ENCODE measurements at places on chromosomes 4 and X.

DNA sequence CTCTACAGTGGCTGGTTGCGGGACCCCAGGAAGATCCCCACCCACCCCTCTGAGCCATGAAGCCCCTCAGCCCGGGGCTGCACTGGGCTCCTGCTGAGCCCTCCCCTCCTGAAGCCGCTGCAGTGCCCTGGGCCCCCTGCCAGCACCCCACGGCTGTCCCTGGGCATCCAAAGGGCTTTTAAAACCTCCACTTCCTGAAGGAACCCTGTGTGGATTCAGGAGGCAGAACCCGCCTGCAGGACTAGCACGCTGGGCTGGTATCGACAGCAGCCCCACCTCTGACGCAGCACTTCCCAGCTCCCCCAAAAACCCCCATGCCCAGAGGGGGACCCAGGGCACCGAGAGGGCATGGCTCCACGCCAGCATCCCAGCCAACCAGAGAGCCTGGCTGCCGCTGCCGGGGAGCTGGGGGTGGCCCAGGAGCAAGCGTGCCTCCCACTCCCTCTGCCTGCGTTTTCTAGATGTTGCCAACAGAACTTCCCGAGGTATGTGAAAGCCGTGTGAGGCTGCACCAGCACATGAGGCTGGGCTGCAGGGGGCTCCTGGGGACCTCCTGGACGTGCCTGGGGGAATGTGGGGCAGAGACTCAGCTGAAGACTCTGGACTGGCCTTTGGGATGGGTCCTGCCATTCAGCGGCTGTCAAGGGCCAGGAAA is 6.3 kb downstream of the MXD4 start:
- no peak for DNase-seq

- no peak for DNase-seq
Measured at GRCh38 chr4:13323921-13324320, 160.2 kb downstream of the RAB28 start.

DNA sequence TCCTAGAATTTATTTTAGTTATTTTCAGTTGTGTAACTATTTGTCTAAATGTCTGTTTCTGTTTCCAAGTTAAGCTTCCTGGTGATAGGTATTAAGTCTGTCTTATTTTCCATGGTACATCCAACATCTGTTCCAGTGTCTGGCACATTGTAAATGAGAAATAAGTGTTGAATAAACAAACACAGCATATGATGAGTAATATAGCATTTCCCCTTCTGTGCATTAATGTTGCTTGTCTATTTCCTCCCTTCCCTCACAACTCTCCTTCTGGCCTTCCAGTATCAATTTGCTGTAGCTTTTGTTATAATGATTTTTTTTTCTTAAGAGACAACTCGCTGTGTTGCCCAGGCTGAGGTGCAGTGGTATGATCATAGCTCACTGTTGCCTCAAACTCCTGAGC is 36.1 kb downstream of the COPS4 start:
- DNase-seq: peak; percentile 34

DNA sequence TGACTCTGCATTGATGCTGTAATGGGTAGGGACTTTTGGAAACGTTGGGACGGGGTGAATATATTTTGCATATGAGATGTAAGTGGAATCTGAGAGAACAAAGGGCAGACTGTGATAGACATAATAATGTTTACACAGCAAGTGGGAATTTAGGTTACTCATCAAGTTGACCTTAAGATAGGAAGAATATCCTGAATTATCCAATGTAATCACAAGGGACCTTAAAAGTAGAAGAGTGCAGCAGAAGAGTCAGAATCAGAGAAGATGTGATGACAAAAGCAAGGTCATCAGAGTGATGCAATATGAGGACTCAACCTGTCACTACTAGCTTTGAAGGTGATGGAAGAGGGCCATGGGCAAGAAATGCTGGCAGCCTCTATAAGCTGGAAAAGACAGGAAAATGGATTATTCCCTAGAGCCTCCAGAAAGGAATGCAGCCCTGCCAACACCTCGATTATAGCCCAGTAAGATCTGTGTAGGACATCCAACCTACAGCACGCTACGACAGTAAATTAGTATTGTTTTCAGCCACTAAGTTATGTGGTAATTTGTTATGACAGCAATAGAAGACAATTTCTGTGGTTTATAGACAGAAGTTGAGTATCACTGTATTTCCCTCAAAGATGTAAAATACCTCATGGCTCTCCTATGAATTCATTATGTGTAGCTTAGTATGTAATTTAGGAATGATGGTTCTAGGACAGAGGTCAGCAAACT is 26.4 kb downstream of the MORC4 start:
- no peak for DNase-seq

- DNase-seq: no peak
Measured at GRCh38 chr4:140057701-140058100, 96.3 kb downstream of the MAML3 start.

- DNase-seq: no peak
Measured at GRCh38 chr4:101265816-101266172, 81.5 kb downstream of the PPP3CA start.

- DNase-seq: no peak
Measured at GRCh38 chrX:30655991-30656390, 2.8 kb downstream of the GK start.

GRCh38 chrX:31209005-31209628 is 137.3 kb upstream of the FTHL17 start:
- no peak for DNase-seq

- no peak for DNase-seq
Measured at GRCh38 chrX:6768881-6769280, 234.0 kb upstream of the VCX3A start.

DNA sequence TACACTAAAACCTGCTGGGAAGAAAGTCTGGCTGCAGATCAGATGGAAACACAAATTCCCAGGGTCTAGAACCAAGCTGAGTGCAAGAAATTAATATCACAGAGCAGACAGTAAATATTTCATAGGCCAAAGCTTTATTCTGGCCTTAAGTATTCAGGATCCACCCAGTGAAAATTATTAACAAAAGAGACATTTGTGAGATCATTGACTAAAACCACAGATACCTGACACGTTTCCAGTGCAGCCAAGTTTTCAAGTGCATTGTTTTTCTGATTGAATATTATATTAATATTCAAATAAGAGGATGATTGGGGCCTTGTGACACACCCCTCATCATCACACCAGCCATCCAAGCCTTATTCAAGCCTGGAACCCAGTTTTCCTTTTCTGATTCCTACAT is 10.3 kb downstream of the ELOVL6 start:
- DNase-seq: no peak

DNA sequence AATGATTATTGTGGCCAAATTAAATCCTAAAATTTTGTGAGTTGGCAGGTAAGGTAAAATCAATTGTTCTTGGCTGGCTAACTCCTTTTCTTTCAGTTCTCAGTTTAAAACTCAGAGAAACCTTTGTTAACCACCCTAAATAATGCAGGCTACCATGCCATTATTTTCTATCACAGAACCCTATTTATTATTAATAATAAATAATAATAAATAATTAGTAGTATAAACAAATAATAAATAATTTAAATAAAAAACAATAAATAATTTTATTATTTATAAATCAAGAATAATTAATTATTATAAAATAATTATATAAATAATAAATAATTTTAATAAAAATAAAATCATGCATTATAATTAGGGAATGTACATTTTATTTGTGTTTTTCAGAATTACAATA is 390.3 kb downstream of the ARHGAP24 start:
- no peak for DNase-seq

- no peak for DNase-seq
Measured at GRCh38 chrX:1477229-1477628, 24.5 kb upstream of the ASMTL start.

DNA sequence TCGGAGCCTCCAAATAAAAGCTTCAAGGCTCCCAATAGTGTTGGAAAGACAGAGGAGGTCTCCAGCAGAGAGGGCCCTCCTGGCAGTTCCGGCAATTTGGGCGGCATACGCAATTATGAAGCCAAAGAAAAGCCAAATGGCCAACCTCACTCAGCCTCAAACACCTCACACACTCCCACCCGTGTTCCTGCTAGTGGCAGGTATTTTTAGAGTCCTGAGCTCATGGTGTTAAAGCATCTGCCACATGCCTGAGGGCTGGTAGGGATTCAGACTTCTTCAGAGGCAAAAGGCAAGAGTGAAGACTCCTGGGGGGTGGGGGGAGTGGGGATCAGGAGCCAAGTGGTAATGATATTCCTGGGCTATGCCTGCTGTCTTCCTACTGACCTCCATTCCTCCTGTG is 7.4 kb downstream of the RAB33A start:
- DNase-seq: no peak

DNA sequence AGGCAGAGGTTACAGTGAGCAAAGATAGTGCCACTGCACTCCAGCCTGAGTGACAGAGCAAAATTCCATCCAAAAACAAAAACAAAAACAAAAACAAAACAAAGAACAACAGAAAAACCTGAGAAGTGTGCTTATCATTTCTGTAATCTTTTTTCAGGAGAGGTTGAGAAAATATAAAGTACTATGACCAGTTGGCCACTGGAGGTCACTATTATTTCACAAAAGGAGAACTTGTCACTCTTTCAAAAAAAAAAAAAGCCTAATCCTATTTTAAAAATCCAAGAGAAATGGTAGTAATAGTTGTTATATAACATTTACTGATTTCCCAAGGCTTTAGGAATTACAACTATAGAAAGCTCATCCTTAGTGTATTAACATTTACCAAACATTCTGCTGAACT is 24.9 kb upstream of the RNF150 start:
- peak; percentile 18 for DNase-seq

DNA sequence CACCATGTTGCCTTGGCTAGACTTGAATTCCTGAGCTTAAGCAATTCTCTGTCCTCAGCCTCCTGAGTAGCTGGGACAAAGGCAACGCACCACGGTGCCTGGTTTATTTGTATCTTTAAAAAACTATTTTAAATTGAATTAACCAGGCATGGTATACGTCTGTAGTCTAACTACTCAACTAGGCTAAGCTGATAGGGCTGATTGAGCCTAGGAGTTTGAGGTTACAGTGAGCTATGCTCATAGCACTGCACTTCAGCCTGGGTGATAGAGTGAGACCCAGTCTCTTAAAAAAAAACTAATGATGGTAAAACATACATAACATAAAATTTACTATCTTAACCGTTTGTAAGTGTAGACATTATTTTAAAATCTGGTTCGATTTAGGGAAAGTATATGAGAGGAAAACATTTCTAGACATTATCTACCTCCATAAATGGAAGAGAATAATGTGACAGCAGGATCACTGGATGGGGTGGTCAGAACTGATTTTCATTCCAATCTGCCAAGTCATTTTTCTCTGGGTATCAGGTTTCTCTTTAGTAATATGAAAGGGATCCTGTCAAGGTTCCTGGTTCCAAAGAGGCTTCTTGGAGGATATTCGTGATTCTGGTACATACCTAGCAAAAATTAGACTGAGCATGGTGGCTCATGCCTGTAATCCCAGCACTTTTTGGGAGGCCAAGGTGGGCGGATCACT is 8.7 kb upstream of the ITGB1BP2 start:
- DNase-seq: no peak

- no peak for DNase-seq
Measured at GRCh38 chr4:112931001-112931400, 118.5 kb upstream of the ANK2 start.

DNA sequence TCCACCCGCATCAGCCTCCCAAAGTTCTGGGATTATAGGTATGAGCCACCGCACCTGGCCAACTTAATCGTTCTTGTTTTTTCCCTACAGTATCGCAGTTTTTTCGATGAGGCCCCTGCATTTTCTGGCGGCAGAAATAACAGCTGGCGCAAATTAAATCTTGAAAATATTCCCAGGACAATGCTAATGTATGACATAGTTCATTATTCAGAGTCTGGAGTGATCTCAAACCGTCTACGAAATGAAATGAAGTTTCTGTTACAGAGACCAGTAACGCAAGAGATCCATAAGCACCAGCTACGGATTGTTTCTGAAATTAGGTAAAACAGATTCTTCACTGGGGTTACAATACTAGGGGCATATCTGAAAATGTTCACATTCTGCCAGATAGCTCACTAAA is 27.3 kb downstream of the CXorf58 start:
- no peak for DNase-seq

DNA sequence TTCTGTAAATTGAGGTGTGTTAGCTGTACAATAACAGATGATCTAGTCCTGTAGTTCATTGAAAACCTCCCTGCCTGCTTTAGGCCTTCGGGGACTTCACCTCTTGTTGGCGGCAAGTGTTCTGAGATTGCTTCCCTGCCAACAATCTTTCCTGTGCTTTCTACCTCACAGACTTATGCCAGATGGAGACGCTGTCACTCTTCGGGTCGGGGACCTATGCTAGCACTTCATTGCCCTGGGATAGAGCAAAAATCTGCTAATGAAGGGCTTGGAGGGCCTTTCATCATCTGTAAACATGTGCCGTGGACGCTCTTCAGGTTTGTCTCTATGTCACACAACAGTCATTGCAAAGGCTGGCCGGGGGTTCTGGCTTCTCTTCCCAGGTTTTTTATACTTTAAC is 4.7 kb upstream of the PDLIM3 start:
- no peak for DNase-seq

DNA sequence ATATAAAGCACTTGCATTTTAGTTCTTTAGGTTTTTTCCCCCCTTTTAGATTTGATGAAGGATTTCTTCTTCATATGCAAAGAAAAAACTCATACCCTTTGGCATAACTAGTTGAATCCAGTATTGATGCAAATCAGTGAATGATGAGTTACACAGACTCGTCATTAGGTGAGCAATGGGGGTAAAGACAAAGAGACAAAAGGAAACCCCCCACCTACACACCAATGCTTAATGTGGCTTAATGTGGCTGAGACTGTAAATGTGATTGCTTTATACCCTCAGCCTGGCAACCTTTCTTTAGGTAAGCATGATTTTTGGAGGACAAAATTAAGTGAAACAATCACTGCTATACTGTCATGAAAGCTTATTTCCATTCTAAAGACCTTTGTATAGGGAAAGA is 39.5 kb downstream of the CD40LG start:
- no peak for DNase-seq

DNA sequence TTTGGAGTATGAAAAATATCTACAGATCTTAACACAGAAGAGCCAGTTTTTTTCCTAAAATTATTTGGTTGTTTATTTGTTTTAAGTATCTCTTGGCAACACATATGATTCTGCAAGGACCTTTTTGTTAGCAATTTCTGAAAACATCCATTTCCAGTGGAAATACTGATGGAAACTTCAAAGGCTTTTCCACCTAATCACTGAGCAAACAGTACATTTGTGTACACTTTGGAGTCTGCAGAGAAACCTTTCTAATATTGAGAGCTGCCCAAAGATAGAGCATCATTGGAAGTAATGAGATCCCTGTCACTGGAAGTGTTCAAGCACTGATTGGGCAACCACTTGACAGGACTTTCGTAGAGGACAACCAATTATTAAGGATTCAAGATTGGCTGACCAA is 69.7 kb upstream of the TFDP3 start:
- DNase-seq: no peak

- DNase-seq: no peak
Measured at GRCh38 chr4:122963216-122963615, 40.8 kb upstream of the NUDT6 start.

Data from glomerular endothelial cell (primary cell).